ENCODE measurements at places on chromosomes 5 and 9. TPM values are rescaled to one million over a fixed set of nuclear protein-coding genes. Genes with fewer than 3 reads are reported as not detected.

QRFP gene
- not detected for total RNA-seq

BTNL8 gene
- 1.5 TPM for total RNA-seq

RFESD gene
- total RNA-seq, result 2.6 TPM

C8G gene
- not detected for total RNA-seq

TLX3 gene
- total RNA-seq, result not detected

BNC2 gene
- total RNA-seq, result 3.8 TPM

UBE2QL1 gene
- total RNA-seq, result 2.4 TPM

GABRA1 gene
- not detected for total RNA-seq

RASEF gene
- 62.7 TPM for total RNA-seq

IL3 gene
- not detected for total RNA-seq

PAEP gene
- not detected for total RNA-seq

CSF2 gene
- not detected for total RNA-seq

- H3K36me3 ChIP-seq, result no peaks in the 10 kb centered on the region
- H3K4me1 ChIP-seq, result no peaks in the 10 kb centered on the region
- H3K27me3 ChIP-seq, result no peaks in the 10 kb centered on the region
- H3K27ac ChIP-seq, result no peak overlapping the region
- DNase-seq, result no peak
These were observed 14.3 kb upstream of the KLF9 start for GRCh38 chr9:70428781-70429180.

DNA sequence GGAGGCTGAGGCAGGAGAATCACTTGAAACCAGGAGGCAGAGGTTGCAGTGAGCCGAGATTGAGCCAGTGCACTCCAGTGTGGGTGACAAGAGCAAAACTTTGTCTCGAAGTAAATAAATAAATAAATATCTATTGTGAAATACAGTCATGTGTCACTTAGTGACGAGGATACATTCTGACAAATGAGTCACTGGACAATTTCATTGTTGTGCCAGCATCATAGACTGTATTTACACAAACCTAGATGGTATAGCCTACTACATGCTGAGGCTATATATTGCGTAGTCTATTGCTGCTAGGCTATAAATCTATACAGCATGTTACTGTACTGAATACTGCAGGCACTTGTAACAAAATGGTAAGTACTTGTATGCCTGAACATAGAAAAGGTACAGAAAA, 61.1 kb upstream of the CCL21 start:
- no peak overlapping the region for H3K27ac ChIP-seq
- H3K36me3 ChIP-seq, result no peaks in the 10 kb centered on the region
- no peaks in the 10 kb centered on the region for H3K27me3 ChIP-seq
- H3K4me3 ChIP-seq, result no peak overlapping the region
- DNase-seq, result no peak

GRCh38 chr5:172910828-172911627, 48.2 kb upstream of the RPL26L1 start:
- H3K4me1 ChIP-seq, result peaks cover 4% of the 10 kb centered on the region
- H3K36me3 ChIP-seq, result peaks cover 26% of the 10 kb centered on the region
- H3K4me3 ChIP-seq, result no peak overlapping the region
- no peaks in the 10 kb centered on the region for H3K27me3 ChIP-seq
- H3K27ac ChIP-seq, result peak overlapping the region; percentile 82

DNA sequence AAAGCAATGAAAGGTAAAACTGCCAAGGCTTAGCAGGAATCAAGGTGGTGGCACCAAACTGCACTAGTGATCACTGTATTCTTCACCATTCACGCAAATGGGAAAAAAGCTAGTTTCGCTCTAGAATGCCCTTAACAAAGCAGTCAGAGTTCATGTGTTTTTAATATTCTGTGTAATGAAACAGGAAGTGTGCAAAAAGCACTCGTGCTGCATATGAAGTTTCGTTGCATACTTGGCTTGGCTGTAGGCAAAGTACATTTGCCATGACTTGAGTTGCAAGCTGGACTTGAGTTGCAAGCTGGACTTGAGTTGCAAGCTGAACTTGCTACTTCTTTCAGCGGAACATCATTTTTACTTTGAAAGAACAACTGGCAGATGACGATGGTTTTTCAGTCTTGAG, 55.4 kb downstream of the FOXI1 start:
- H3K4me3 ChIP-seq, result no peak overlapping the region
- no peaks in the 10 kb centered on the region for H3K4me1 ChIP-seq
- DNase-seq, result no peak
- H3K27me3 ChIP-seq, result no peaks in the 10 kb centered on the region

GRCh38 chr5:153654504-153655200, 164.2 kb downstream of the GRIA1 start:
- no peaks in the 10 kb centered on the region for H3K27me3 ChIP-seq
- H3K4me1 ChIP-seq, result no peaks in the 10 kb centered on the region
- no peak overlapping the region for H3K27ac ChIP-seq

GRCh38 chr9:131423171-131423581, 29.3 kb downstream of the PRRC2B start:
- no peak overlapping the region for H3K4me3 ChIP-seq
- DNase-seq, result peak; percentile 96
- H3K27ac ChIP-seq, result peak overlapping the region; percentile 85

DNA sequence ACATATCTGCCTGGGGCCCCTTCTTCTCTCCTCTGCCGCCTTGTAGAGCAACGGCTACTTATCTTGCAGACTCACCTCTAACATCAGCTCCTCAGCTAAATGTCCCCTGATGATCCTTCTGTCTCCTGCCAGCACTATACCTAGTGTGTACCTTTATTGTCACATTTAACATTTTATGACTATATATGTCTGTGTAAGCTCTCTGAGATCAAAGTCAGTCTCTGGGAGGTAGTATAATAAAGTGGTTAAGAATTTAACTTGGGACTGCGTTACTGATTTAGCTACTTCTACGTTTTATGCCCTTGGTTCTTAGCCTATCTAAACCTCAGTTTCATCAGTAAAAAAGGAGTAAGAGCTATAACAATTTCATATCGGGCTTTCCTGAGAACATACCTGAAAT, 2.2 kb downstream of the TMED7 start:
- DNase-seq, result no peak
- no peak overlapping the region for H3K4me3 ChIP-seq
- no peak overlapping the region for H3K27ac ChIP-seq
- H3K36me3 ChIP-seq, result peaks cover 15% of the 10 kb centered on the region

DNA sequence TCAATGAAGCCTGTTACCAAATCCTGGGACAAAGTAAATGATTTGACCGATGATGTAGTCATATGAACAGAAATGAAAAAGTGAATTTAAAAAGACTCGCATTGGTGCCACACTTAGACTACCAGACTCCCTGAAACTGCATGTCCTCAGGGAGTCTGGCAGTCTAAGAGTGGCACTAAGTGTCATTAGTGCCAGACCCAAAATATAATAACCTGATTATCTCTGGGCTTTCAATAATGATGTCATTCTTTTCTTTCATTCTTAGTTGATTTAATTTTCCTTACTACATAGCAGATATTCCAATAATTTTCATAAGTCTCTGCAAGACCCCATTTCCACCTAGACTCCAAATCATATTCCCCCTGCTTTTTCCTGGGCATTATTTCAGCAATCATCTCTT, 59.0 kb downstream of the OR2K2 start:
- H3K4me1 ChIP-seq, result no peaks in the 10 kb centered on the region
- H3K4me3 ChIP-seq, result no peak overlapping the region
- no peaks in the 10 kb centered on the region for H3K36me3 ChIP-seq
- no peak for DNase-seq
- no peaks in the 10 kb centered on the region for H3K27me3 ChIP-seq

DNA sequence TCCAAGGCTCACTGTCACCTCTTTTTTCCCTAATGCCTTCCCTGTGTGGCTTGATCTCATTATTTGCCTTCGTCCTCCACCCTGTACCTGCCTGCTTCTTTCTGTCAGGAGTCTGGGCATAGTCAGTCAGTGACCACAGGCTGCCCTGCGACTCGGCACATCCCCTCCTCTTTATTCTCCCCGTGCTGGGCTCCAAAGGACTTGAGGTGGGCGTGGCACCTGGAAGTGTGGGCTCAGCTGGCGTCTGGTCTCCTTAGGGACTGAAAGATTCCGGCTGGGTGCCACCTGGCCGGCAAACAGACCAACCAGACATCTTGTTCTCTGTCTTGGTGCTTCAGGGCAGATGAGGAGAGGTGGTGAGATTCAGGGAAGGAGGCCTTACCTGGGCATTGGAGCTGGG, 29.6 kb upstream of the PRDM12 start:
- no peak overlapping the region for H3K27ac ChIP-seq
- no peak for DNase-seq
- no peaks in the 10 kb centered on the region for H3K4me1 ChIP-seq

GRCh38 chr9:113941526-113941925, 65.4 kb downstream of the ZNF618 start:
- peaks cover 7% of the 10 kb centered on the region for H3K4me1 ChIP-seq
- no peak for DNase-seq
- no peak overlapping the region for H3K4me3 ChIP-seq
- no peaks in the 10 kb centered on the region for H3K36me3 ChIP-seq

DNA sequence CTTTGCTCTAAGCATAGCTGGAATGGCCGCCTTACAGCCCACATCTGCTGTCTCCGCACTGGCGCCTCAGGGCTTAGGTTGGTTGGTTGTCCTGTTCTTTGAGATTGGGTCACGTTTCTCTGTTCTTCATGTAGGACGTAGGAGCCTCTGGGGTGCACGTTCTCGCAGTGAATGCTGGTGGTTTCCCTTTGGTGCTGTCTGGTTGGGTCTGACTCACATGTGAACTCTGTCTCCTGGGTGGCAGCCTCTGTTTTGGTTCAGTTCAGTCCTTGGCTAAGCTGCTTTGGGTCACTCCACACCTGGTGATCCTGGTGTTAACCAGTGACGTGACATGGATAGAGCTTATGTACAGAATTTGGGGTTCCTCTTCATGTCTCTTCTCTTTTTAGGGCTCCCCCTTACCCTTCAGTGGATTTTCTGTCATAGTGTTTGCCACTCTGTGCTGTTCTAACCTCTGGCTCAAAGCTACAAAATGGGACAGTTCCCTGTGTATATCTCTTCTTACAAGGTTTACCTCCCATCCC, 12.6 kb upstream of the LPCAT1 start:
- DNase-seq, result peak; percentile 2
- H3K36me3 ChIP-seq, result no peaks in the 10 kb centered on the region
- no peaks in the 10 kb centered on the region for H3K27me3 ChIP-seq
- peak overlapping the region; percentile 6 for H3K4me3 ChIP-seq
- no peak overlapping the region for H3K27ac ChIP-seq
- H3K4me1 ChIP-seq, result no peaks in the 10 kb centered on the region

DNA sequence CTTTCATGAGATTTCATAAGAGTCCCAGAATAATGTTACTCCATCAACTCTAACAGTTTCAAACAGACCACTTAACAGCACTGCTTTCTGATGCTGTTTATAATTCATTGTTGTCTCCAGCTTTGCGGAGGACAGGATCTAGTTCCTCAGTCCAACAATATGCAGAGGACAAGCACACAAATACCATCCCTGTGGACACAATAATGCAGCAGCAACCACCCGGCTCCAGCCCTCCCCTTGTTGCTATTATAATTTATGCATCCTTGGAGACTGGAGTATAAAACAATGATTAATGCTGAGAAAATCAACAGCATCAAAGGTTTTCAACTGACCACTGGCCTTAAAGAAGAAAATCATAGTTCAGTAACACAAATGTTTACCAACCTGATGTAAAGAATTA, 108.3 kb downstream of the DENND1A start:
- no peaks in the 10 kb centered on the region for H3K27me3 ChIP-seq
- no peak overlapping the region for H3K27ac ChIP-seq
- no peaks in the 10 kb centered on the region for H3K36me3 ChIP-seq
- no peak overlapping the region for H3K4me3 ChIP-seq
- DNase-seq, result no peak

DNA sequence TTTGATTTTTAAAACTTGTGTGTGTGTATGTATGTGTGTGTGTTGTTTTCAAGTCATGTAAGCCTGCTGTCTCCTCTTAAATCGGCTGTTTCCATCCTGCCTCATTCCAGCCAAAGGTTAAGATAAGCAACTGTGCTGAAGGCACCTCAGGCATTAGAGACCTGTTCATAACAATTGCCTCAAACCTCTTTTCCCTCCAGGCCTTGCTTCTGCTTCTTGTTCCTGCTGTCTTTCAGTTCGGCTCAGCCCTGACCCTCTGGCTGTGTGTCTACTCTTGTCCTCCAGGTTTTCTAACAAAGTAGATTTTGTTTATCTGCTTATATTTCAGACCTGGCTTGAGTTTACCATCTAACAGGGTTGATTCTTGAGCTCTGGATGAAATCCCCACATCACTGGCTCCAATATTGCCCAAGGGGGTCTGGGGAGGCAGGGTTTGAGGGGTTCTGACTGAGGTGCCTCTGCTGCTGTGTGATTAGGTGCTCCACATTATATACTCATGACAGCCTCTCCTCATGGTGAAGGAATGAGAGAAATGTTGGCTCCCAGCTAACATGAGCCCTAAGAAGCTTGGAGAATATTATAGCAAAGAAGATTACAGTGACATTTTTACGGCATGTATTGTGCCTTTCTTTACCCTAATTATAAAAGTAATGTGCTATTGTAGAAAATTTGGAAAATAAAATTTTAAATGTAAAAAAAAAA, 229.7 kb upstream of the PIK3R1 start:
- H3K4me1 ChIP-seq, result no peaks in the 10 kb centered on the region
- no peaks in the 10 kb centered on the region for H3K27me3 ChIP-seq
- no peak overlapping the region for H3K27ac ChIP-seq
- no peak for DNase-seq

- H3K4me1 ChIP-seq, result peaks cover 43% of the 10 kb centered on the region
- DNase-seq, result peak; percentile 71
- no peak overlapping the region for H3K4me3 ChIP-seq
- no peaks in the 10 kb centered on the region for H3K36me3 ChIP-seq
- no peaks in the 10 kb centered on the region for H3K27me3 ChIP-seq
- peak overlapping the region; percentile 88 for H3K27ac ChIP-seq
These were observed 10.9 kb upstream of the NDFIP1 start for GRCh38 chr5:142097681-142098080.

GRCh38 chr5:2869471-2869870, 118.0 kb upstream of the IRX2 start:
- H3K36me3 ChIP-seq, result no peaks in the 10 kb centered on the region
- no peak for DNase-seq
- H3K4me3 ChIP-seq, result no peak overlapping the region
- no peaks in the 10 kb centered on the region for H3K27me3 ChIP-seq

Measured in thyroid gland (tissue), 4 donors.